ENCODE measurements at places on chromosomes 4 and X.

DNA sequence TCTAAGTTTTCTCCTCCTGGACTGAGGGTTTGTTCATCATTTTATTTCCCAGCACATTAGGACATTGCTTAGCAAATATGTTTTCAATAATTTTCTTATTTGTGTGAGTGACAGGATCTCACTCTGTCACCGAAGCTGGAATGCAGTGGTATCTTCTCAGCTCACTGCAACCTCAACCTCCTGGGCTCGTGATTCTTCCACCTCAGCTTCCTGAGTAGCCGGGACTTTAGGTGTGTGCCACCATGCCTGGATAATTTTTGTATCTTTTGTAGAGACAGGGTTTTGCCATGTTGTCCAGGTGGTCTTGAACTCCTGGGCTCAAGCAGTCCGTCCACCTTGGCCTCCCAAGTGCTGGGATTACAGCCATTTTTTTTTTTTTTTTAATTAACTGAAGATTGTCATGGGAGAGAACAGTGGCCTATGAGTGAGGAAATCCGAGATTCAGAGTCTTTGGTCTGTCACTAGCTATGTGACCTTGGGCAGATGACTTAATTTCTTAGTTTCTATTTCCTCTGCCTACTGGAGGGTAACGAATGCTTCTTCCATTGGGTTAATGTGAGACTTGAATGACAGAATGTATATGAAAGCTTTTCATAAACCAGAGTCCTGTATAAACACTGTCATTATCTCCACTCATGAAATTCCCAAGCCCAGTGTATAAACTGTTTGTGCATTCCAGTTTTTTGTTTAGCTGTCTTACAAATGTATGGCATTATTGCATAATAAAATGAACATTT lies 23.9 kb downstream of the MOB1B start:
- no peak for DNase-seq

DNA sequence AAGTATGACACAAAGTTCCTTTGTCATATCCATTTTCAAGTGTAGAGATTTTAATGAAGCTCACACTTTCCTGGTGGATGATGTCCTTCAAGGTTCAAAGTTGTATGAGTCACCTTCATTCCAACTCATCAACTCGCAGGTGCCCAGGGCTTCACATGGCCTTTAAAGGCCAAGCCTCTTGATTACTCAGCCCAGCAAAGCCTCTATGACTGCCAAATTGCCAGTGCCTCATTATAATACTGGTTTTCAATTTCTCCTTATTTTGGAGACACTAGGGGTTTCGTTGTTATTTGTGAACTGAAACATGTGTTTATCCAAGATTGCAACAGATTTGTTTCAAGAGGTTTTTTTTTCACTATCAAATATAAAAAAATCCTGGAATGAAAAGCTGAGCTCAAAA lies 45.9 kb upstream of the PPP3CA start:
- no peak for DNase-seq

GRCh38 chr4:126440297-126440696 lies 1125.5 kb downstream of the FAT4 start:
- DNase-seq: no peak

- DNase-seq: no peak
Measured at GRCh38 chr4:27360790-27361267, 500.2 kb downstream of the STIM2 start.

- DNase-seq: no peak
Measured at GRCh38 chr4:140346136-140346535, 27.3 kb upstream of the SCOC start.

GRCh38 chr4:94228493-94229216 lies 21.0 kb downstream of the SMARCAD1 start:
- no peak for DNase-seq

GRCh38 chrX:10904220-10904619 lies 206.9 kb upstream of the HCCS start:
- no peak for DNase-seq

DNA sequence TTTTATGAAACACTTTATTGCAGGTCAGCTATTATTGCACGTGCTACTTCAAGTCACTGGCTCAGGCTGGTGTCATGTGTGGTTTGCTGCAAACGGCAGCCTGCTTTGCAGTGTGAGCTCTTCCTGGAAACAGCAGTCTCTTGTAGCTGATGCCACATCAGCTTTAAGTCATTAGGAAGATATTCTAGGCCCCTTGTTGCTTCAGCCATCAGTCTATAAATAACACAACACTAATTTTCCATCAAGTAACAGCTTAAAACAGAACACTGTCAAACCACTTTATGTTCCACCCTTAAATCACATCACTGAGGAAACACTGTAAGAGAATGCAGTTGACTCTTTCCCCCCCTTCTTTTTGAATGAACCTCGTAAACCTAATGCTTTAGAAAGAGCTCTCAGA lies 93.8 kb downstream of the GATB start:
- no peak for DNase-seq

- no peak for DNase-seq
Measured at GRCh38 chr4:64559571-64559970, 150.3 kb upstream of the TECRL start.

DNA sequence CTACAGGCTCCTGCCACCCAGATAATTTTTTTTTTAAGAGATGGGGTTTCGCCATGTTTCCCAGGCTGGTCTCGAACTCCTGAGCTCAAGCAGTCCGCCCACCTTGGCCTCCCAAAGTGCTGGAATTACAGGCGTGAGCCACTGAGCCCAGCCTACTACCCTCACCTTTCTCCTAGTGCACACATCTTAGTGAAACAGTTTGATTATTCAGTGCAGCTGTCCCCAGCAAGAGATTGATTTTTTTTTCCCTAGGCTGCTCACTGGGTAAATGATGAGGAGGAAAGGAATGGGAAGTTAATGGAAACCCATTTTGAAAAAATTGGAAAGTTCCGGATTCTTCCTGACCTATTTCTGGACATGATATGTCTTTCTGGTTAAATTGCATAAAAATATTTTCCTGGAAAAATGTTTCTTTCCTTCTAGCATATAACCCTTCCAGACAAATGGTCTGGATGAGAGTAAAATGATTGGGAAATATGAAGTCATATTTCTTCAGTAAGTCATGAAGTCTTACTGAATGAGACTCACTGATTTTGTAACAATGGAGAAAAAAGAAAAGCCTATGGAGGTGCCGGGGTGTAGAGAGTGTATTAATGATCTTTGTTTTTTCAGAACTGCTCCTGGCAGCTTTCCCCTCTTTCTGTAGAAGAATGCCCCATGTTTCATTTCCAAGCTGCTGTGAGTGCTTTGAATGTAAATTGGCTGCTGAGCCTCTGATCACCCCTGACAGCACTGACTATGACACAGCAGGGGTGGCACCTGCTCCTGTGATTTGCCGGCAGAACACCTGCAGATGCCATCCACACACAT lies 19.5 kb upstream of the ZNF41 start:
- no peak for DNase-seq

- no peak for DNase-seq
Measured at GRCh38 chrX:3548765-3549391, 164.6 kb downstream of the PRKX start.

DNA sequence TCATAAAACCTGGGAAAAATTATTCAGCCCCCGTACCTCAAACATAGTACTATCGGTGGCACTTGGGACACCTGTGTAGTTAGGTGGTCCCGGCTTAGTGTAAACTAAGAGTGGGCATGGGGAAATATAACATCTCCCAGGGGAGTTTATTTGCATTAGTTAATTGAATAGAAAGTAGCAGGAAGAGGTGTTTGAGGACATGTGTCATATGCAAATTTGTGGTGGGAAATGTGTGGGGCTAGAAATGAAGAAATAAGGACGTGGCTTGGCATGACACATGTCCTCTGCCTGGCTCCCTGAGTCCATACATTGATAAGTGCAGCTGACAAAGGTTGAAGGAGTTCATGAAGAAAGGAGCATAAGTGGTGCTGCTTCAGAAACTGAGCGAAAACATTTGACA lies 483.6 kb downstream of the SH2D1A start:
- no peak for DNase-seq

DNA sequence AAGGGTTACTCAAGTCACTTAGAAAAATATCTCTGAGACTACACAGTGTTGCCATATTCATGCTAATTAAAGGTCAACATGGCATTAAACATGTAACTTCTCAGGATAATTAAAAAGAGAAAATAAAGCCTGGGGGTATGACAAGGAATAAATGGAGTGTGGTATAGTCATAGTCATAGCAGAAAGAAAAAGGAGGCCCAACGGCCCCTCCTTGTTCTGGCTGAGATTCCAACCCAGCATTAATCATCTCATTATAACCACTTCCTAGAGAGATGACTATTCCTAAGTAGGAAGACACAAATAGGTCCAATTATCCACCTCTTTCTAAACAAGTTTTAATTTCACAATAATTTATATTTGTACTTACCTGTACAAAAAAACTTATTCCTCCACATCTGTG lies 778.4 kb upstream of the AADAT start:
- DNase-seq: no peak

- DNase-seq: no peak
Measured at GRCh38 chr4:40812386-40812785, 62.6 kb downstream of the NSUN7 start.

GRCh38 chr4:125440814-125441213 lies 126.1 kb downstream of the FAT4 start:
- DNase-seq: no peak

DNA sequence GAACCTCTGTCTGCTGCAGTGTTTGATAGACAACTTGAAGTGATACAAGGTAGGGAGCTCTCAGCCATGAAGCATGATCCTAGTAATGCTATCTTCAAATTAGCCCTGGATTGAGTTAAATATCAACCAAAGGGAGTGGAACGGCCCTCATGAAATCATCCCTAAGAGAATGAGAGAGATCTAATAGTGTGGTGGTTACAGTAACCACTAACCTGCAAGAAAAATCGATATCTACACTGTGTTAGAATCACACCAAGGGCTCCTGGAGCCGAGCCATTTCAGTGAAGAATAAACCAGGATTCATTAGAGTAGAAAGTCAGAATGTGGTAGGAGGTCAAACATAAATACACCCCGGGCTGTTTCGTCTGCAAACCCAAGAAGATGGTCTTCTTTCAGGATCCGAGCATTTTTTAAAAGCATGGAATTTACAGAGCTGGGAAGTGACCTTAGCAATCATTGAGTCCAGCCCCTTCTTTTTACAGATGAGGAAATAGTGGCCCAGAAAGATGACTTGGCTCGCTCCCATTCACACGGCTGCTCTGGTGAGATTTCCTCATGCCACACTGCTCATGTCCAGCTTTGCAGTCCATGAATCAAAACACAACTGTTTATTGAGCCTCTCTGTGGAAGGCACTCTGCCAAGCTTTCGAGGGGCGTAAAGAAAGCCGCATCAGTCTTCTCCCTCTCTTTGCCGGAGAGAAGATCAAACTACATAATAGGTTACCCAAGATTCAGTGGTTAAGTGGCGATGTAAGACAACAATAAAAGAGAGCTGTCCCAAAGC lies 5.5 kb upstream of the DCTD start:
- no peak for DNase-seq

GRCh38 chr4:112386071-112386470 lies 88.9 kb downstream of the ALPK1 start:
- no peak for DNase-seq

- DNase-seq: no peak
Measured at GRCh38 chr4:152805071-152805650, 25.4 kb downstream of the ARFIP1 start.

- no peak for DNase-seq
Measured at GRCh38 chr4:147012059-147012707, 66.5 kb upstream of the TTC29 start.

- no peak for DNase-seq
Measured at GRCh38 chr4:54872261-54872660, 214.5 kb downstream of the KIT start.

DNA sequence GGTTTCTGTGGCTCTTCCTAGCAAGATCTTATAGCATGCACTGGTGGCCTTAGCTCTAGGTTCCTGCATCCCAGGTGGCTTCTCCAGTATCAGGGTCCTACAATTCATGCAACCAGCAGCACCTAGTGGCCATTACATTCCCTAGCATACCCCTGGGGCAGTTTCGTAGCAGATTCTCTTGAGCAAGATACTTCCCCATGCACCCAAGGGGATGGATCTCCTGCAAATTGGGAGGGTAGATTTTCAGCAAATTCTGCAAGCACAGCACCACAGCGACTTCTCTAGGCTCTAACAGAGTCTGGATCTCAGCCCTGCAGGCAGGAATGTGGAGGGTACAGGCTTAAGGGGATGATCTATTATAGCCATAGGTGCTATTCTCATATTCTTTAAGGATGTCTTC lies 13.1 kb upstream of the SLC9B1 start:
- no peak for DNase-seq

- no peak for DNase-seq
Measured at GRCh38 chr4:79290376-79290775, 35.5 kb downstream of the NAA11 start.

DNA sequence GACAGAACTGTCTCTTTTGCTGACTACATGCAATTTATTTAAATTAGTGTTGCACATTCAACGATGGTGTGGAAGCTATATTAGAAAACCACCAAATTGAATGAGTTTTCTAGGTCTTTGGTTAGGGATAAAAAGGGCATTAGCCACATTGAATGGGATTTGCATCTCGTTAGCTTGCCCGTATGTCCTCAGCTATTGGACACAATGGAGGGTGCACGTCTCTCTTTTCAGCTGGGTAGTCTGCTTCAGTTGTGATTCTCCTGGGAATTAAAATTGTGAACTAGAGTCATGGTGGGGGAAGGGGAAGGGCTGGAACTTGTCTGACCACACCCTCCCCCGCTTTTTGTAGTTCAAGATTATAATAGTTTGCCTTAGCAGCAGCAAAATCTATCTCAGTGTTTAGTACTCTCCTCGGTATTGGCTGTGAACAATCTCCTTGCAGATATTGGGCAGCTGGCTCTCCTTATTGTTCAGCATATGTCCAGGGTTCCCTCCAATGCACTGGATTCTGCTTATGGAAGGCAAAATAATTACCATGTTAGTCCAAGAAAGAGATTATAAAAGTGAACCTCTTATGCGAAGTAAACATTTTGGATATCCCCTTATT lies 23.3 kb downstream of the TRIM2 start:
- DNase-seq: no peak

GRCh38 chrX:9560219-9560618 lies 95.4 kb downstream of the TBL1X start:
- DNase-seq: no peak

GRCh38 chrX:119505945-119506344 lies 37.7 kb downstream of the SLC25A5 start:
- DNase-seq: no peak

DNA sequence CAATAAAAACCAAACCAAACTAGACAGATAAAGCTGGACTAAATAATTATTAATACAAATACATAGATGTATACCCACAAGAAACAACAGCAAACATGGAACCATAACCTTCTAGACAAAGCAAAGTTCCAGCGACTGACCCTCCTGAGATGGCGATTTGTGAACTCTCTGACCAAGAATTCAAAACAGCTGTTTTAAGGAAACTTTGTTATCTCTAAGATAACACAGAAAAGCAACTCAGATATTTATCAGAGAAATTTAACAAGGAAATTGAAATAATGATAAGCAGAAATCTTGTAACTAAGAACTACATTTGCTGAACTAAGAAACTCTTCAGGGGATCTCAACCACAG lies 23.4 kb upstream of the MTHFD2L start:
- no peak for DNase-seq

DNA sequence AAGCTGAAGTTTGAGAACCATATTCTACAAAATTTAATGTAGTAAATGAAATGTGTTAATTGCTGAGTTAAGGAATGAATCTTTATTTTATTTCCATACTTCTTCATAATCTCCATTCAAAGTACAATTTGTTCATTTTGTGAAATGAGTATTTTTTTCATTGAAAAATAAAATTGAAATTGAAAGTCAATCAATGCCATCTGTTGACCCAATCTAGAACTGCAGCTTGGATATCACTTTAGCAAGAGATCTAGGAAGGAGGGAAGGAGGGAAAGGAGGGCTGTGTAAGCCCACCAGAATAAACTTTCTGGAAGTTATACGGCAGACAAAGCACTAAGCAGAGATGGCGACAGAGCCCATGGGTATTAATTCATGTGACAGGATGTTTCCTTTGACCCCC lies 128.4 kb downstream of the ZMAT1 start:
- DNase-seq: no peak
